Spinal cord (tissue), 10 donors: ENCODE measurements at places on chromosomes 12 and 14.

GRCh38 chr12:76643438-76643837, 83.9 kb upstream of the OSBPL8 start:
- DNase-seq = no peak

DNA sequence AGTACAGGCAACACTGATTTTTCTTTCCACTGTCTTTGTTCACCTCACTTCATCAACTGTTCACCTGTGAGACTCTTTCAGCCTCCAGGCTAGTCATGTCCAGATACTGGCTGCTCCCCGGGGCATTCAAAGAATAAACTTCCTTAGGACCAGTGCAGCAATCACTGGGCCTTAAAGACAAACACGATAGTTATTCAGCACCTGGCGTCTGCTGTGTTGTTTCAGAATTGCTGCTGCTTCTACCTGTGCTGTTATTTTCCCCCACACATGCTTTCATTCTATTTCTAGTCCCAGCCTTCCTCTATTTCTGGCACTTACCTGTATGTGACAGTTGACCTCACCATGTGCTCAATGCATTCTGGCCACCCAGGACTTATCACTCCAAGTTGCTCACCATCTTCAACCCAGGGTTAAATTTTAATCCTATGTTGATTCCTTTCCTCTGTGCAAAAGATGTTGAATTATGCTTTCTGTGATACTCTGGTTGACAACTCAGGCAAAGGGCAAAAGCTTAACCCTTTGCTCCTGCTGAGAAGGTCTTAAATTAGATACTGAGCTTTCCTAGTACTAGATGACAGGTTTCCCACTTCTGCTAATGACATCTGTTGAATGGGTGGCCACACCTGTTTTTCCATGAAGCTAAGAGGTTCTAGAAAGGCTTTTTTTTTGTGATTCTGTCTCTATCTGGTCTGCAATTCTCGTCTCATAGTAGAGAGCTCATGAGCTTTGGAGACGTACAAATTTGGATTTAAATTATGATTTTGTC, 41.4 kb downstream of the PTPRQ start:
- DNase-seq = no peak

GRCh38 chr14:82239223-82239622, 705.6 kb upstream of the SEL1L start:
- no peak for DNase-seq

GRCh38 chr14:52619687-52620086, 67.1 kb downstream of the GPR137C start:
- DNase-seq = no peak

- DNase-seq = no peak
Observed at GRCh38 chr14:88248606-88249005, 74.5 kb downstream of the KCNK10 start.

DNA sequence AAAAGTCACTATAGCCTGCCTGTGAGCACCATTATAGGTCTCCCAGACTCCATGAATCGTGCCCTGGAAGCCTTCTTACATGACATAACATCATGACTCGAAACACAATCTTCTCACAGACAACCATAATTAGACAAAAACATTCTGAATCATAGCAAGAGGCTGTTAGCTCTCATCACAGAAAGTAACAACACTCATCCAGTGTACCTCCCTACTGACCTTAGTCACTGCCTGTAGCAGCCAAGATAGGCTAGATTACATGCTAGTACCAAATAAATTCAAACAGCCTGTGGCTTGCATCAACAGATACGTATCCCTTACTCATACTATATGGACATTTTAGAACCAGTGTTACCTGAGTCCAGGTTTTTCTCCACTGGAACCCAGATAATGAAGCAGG, 663.8 kb upstream of the FOXG1 start:
- DNase-seq = no peak

GRCh38 chr12:74535536-74535935, 2.1 kb upstream of the ATXN7L3B start:
- no peak for DNase-seq

DNA sequence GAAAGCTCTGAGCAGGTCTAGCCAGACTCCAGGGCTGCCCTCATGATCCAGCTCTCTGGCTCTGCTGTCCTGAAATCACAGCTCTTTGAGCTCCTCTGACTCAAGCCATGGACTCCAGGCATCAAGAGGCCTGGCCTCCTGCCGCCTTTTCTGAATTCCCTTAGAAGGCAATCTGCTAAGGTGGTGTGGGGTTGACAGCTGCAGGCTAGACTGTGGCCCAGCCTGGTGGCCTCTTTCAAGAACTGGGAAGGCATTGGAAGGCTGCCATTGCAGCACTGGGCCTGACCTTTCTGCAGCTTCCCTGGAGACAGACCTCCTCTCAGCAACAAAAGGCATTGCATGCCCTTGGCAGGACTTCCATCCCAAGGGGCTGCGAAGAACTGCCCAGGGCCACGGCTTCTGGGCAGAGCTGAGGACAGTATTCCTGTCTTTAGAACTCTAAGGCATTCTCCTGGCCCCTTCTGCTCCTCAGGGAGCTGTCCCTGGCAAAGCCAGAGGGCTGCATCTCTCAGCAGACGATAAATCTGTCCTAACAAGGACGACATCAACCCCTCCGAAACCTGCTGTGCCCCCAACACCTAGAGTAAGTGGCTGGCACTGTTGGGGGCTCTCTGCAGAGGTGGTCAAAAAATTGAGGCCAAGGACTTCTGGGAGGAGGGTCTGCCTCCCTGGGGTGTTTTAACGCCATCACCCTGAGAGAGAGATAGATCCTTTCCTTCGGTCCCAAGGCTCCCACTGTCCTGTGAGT, 115.6 kb downstream of the RBM19 start:
- no peak for DNase-seq

GRCh38 chr12:88896958-88897357, 316.7 kb upstream of the KITLG start:
- no peak for DNase-seq

- no peak for DNase-seq
Observed at GRCh38 chr12:69324797-69325466, 23.2 kb upstream of the LYZ start.

DNA sequence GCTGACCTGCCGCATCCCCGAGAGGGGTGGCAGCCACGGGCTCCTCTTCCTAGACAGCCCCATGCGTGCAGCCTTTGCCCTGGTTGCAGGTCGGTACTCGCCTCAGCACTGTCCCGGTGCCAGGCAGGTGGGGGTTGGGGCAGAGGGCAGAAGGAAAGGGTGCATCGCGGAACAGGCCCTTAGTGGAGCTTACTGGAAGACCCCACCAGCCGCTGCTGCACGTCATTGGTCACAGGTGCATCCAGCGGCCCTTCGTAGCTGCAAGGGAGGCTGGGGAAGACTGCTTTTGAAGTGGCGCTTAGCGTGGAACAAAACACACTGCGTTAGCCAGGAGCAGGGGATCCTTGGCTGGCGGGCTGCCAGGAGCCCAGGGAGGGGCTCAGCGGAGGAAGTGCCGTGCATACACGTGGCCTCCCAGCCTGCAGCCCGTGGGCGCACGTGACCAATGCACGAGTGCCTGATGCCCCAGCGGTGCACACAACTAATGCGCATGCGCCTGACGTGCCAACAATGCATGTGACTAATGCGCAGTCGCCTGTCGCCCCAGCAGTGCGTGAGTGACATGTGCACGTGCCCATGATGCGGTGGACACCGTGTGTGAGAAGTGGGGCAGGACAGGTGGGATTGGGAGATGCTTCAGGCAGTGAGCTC, 5.0 kb upstream of the EP400 start:
- no peak for DNase-seq

DNA sequence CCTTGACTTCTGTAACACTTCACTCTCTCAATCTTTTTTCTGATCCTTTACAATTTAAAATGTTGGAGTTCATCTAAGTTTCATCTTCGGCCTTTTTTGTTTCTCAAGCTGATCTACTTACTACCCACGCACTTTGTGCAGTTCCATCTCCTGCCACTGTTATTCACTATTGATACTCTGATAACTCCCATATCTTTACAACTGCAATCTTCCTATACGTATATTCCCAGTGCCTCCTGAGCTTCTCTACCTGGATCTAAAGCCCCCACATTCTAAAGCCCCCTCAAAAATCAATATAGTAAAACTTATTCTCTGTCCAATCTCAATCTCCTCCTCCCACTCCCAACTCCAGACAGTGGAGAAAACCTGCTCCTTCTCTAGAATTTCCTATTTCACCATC, 5.9 kb downstream of the ATG2B start:
- no peak for DNase-seq

DNA sequence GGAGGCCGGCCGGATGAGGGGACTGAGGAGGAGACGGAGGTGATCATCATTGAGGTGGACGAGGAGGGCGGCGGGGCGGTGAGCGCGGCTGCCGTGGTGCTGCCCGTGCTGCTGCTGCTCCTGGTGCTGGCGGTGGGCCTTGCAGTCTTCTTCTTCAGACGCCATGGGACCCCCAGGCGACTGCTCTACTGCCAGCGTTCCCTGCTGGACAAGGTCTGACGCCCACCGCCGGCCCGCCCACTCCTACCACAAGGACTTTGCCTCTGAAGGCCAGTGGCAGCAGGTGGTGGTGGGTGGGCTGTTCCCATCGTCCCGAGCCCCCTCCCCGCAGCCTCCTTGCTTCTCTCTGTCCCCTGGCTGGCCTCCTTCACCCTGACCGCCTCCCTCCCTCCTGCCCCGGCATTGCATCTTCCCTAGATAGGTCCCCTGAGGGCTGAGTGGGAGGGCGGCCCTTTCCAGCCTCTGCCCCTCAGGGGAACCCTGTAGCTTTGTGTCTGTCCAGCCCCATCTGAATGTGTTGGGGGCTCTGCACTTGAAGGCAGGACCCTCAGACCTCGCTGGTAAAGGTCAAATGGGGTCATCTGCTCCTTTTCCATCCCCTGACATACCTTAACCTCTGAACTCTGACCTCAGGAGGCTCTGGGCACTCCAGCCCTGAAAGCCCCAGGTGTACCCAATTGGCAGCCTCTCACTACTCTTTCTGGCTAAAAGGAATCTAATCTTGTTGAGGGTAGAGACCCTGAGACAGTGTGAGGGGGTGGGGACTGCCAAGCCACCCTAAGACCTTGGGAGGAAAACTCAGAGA, 9.6 kb downstream of the MMP14 start:
- DNase-seq = no peak

DNA sequence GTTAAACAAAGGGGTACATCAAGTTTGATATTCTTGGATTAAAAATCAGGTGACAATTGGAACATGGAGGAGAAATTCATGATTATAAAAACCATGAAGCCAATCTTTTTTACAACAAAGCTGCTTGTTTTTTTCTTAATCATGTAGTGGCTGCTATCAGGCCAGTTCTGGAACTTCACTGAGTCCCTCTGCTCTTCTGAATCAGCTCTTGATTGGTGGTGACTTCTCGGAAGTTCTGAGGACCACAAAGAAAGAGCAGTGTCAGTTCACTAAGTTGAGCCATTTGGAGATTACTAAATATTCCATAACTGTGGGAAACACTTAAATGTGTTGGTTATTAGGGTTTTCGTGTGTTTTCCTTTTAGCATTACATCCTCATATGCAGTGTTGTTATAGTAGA, 8.5 kb downstream of the EIF4B start:
- no peak for DNase-seq

DNA sequence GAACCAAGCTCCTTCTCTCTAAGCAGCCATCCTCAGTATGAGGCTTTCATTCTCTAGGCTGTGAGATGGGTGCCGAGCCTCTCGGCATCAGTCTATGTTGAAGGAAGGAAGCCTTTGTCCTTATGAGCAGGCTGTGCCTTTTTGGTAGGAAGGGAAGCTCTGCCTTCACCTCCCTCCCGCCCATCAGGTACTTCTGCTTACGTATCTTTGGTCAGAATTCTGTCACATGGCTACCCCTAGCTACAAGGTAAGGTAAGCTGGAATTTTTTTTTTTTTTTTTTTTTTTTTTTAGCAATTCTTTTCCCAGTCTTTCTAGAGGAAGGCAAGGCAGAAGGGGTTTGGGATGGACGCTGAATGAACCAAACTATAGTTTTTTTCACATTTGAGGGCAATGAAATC, 16.9 kb downstream of the BATF start:
- no peak for DNase-seq

DNA sequence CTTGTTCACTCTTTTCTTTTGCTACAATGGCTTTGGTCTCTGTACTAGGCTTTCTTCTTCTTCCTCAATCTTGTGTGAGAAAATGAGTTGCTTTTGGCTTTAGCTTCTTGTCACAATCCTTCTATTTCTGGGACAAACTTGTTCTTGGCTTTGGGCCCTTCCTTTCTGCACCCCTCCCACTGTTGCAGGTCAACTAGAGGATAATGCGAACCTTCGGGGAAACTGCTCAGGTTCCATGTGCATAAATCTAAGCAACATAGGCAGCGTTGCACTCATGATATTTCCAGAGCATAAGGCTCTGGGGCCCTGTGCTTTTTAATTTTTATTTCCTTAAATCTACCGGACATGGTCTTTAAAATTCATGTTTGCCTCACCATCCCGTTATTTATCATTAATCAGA, 89.8 kb upstream of the LRIG3 start:
- DNase-seq = no peak
